GM06990 (cell line): ENCODE measurements at places on chromosomes 13 and 19.
A peak's percentile ranks its signal among the peaks of the same experiment; 100 is the strongest.

DNA sequence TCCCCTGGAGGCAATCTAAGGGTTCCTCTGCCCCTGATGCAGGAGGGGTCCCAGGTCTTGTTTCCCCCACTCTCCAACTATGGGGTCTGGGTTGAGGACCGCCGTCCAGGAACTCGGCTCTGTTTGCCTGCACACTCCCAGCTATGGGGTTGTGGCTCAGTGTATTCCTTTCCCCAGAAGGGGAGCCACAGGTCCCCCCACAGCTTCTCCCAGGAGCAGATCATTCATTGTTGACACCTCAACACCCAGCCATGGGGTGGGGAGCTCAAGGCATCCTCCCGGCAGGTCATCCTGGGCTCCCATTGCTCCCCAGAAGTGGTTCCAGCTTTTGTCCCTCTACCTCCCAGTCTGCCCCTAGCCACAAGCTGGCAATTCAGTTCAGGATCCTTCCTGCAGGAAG, 975 bp downstream of the ZNF358 start:
- DNase-seq, result no peak

GRCh38 chr13:27395007-27395510, 29.4 kb upstream of the GTF3A start:
- DNase-seq, result no peak

GRCh38 chr13:39054112-39054511, 15.9 kb downstream of the NHLRC3 start:
- no peak for DNase-seq

- DNase-seq, result no peak
These were observed 3.2 kb downstream of the STX10 start for GRCh38 chr19:13146763-13147563.

DNA sequence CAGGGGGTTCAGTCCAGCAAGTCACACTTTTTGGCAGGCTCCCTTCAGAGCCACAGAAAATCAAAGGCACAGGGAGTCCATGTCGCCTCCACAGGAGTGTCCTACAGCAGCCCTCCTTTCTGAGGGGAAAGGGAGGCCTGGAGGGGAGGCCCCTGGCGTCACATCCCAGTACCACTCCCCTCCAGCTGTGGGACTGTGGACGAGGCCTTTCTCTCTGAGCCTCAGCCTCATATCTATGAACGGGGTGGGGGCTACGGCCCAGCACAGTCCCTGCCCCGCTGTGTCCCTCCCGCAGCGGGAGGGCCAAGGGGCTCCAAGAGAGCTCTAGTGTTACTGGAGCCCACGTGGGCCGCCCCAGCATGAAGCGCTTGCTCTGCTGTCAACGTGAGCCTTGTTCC, 23.8 kb downstream of the PEPD start:
- DNase-seq, result no peak

DNA sequence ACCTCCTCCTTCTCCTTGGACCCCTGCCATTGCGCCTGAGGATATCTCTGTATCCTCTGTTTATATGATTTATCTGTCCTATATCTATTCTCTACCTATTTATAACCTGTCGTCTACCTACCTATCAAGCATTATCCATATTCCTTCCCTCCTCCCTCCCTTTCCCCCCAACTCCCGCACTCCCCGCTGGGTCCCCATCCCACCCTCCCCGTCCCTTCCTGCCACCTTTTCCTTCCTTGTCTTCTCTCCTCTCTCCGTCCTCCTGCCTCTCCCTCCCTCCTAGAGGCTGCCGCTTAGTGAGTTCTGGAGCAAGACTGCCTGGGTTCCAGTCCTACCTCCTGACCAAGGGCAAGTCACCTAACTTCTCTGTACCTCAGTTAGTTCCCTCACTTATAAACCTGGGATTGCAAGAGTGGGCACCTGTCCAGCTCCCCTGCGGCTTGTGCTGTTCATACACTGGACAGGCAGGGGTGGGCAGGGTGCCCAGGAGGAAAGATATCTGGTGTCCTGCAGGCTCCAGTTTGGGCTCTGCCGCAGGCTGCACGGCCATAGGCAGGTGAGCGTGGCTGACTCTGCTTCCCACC, 16.1 kb downstream of the TTYH1 start:
- no peak for DNase-seq

DNA sequence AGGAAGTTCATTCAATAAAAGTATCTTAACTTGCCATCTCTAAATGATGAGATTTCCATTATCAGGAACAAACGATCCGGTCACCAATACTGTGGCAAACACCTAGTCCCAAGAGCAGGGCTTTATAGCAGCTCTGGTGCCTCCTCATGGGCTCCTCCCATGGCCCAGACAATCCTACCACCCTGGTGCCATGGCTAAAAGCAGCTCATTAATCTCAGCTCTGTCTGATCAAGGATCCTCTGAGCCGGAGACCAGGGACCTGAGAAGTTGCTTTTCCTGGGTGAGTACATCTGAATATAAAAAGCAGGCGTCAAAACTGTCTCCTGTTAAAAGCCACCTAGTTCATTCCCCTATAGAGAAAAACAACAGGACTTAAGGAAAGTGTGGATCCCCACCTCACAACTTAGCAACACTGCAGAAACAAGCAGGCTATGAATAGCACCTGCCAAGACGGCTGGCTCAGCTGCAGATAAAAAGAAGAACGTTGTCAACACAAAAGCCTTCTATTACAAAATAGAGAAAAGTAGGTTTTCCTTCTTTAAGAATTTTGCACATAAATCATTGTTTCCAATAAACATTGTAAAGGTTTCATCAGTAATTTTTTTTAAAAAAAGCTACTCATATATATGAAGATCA, 30.3 kb downstream of the TSHZ3 start:
- no peak for DNase-seq

- peak; percentile 87 for DNase-seq
These were observed at the start of gene CD79A for GRCh38 chr19:41876847-41877832. Gene CD79A, plus strand, starts transcription at chr19:41877279. Its CDS starts 26 bp downstream, at chr19:41877305.

DNA sequence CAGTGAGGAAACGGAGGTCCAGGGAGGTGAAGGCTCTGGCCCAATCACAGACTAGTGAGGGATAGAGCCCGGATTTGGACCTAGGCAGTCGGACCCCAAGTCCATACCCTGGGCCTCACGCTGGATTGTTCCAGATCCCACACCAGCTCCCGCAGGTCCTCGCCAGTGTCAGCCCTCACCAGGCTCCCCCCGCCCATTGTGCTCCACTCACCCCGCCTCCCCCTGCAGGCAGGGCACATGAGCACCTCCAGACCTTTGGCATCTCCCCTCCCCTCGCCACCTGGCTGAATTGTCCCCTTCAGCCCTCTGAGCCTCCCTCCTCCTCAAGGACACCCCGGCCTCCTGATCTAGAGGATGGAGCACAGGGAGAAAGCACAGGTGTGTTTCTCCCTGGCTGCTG, 152.4 kb downstream of the KATNAL1 start:
- no peak for DNase-seq

- no peak for DNase-seq
These were observed 78.8 kb upstream of the TMTC4 start for GRCh38 chr13:100753376-100753775.

- no peak for DNase-seq
These were observed 865.4 kb downstream of the SLITRK6 start for GRCh38 chr13:84933797-84934196.

DNA sequence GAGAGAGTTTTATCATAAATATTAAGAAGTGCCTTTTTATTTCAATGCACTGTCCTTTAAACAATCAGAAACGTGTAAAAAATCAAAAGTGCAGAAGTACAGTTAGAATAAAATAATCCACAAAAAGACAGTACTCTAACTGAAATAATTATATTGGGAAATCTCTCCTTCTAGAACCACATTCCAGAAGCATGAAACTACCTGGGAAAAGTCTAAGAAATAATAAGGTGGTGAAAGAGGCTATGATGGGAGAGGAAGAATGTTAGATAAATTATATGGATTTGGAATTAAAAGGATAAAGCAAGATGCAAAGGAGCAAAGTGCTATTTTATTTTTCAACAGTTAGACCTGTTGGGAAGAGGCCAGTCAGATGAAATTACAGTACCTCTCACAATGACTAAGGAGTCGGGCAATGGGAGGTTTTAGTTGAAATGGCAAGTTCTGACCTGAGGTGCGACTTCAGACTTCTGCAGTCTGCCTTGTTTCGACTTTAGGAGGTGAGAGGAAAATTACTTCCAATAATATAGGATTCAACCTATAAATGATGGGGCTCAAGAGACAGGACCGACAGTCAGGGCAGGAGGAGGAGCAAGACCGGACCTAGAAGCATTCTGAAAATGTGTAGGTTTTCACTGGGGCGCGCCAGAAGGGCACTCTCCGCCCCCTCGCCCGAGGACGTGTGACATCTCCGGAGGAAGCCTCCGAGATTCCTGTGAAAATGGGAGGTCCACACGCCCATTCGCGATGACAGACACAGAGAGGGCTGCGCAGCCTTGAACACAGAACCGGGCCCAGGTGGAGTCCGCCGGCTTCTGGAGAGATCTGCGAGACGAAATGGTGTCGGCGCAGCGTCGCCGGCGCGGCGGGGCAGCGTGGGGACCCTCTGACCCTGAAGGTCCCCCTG, 717 bp downstream of the SPRYD7 start:
- no peak for DNase-seq

- DNase-seq, result no peak
These were observed 4.9 kb downstream of the ARHGEF7 start for GRCh38 chr13:111119966-111120365.

- no peak for DNase-seq
These were observed 10.7 kb downstream of the TM6SF2 start for GRCh38 chr19:19262190-19263057.

- DNase-seq, result no peak
These were observed 4.9 kb downstream of the REX1BD start for GRCh38 chr19:18593367-18594095.

DNA sequence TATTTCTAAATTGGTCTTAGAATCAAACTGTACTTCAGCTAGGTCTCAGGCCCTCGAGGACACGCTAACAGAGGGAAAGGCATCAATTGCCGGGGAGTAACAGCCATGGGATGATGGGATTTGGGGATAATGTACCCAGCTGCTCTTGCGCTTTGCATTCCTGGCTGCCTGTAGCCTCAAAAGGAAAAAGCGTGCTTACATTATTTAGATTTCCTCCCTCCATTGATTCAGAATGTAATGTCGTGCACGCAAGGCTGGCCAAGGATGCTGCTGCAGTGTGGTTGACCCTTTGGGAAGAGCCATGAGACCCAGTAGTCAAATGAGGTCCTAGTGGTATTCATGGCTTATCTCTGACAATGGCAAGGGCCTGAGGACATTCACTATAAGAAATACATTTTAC, 95.1 kb downstream of the SLC7A1 start:
- no peak for DNase-seq

DNA sequence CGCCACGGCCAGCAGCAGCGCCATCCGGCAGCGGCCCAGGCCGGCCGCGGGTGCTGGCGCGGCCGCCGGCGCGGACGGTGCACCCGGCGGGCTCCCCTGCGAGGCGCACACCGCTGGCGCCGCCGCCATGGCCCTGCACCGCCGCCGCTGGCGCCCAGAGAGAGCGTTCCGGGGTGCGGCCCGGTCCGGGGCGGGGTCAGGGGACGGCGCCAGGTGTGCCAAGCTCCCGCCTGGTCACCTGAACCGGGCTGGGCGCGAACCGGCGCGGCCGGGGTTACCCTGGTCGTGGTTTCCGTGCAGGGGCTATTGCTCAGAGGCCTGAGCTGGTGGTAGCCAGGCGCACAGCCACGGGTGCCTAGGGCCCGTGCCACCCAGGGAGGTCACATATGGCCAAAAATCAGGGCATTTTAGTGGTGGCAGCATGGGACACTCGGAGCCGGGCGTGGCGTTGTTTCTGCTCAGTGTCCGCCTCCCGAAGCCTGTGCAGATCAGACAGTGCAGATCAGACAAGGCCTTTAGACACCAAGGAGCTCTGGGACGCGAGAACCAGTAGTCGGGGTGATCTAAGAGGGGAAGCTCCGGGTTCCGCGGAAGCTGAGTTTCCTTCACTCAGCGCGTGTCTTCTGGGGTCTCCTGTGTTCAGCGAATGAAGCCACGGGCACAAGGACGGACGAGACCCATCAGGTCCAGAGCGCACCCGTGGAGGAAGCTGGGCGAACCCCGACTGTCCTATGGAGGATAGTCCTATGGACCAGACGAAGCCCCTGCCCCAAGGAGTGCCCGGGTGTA, at the start of gene TMEM238:
TSS of gene TMEM238 (minus strand) at position 162 of the 789 bp plus-strand sequence. CDS start at position 129, 33 bp downstream.
- DNase-seq, result peak; percentile 71

DNA sequence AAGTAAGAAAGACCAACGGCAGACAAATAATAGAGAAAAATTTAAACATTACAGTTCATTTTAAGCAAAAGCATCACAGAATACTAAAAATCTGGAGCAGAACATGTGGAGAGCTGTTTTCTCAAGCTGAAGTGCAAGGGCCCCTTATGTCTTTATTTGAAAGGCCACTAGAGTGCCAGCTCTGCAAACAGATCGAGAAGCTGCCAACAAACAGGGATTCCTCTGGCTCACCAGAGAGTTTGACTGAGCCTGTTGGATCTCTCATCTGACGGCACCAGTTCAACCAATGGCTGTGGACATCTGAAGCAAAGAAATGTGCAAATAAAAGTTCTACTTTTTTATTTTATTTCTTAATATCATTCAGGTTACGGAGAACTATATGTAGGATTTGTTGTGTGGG, 119.7 kb downstream of the COL4A2 start:
- DNase-seq, result no peak

DNA sequence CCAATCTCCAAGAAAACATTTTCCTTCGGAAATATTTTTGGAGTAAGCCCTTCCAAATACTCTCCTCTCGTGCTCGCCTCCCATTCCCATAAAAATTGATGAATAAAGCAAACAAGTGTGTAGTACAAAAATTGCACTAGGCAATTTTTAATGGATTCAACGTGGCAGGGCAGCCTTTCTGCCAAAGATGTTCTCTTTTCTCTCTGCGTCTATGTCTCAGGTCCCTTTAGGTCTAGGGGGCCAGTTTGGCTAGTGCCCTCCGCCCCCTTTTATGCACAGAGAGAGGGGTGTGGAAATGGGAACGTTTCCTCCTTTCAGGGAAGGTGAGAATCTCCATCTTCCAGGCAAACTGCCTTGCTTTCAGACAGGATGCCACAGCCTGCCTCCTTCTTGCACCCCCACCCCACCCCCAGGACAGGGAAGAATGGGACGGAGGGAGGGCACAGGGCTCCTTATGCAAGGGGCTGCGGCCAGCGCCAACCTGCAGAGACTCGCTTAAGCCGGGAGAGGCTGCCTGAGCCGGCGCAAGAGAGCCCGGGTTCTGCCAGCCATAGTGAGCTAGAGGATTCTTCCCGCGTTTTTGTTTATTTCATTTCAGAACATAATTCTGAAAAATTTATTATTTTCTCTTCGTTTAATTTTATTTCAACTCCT, 2.7 kb upstream of the ZIC2 start:
- DNase-seq, result no peak

- DNase-seq, result peak; percentile 73
These were observed 30.0 kb downstream of the VAV1 start for GRCh38 chr19:6802336-6803035.

GRCh38 chr13:70297189-70297616, 189.0 kb upstream of the KLHL1 start:
- DNase-seq, result no peak
